ENCODE measurements at places on chromosomes 3 and 15. TPM values are rescaled to one million over a fixed set of nuclear protein-coding genes. Genes with fewer than 3 reads are reported as not detected.

GRCh38 chr15:71237456-71238188 is 122.4 kb downstream of the THSD4 start:
- no peak for DNase-seq

GRCh38 chr15:69013726-69014406 is 629 bp upstream of the NOX5 start:
- DNase-seq: no peak

DNA sequence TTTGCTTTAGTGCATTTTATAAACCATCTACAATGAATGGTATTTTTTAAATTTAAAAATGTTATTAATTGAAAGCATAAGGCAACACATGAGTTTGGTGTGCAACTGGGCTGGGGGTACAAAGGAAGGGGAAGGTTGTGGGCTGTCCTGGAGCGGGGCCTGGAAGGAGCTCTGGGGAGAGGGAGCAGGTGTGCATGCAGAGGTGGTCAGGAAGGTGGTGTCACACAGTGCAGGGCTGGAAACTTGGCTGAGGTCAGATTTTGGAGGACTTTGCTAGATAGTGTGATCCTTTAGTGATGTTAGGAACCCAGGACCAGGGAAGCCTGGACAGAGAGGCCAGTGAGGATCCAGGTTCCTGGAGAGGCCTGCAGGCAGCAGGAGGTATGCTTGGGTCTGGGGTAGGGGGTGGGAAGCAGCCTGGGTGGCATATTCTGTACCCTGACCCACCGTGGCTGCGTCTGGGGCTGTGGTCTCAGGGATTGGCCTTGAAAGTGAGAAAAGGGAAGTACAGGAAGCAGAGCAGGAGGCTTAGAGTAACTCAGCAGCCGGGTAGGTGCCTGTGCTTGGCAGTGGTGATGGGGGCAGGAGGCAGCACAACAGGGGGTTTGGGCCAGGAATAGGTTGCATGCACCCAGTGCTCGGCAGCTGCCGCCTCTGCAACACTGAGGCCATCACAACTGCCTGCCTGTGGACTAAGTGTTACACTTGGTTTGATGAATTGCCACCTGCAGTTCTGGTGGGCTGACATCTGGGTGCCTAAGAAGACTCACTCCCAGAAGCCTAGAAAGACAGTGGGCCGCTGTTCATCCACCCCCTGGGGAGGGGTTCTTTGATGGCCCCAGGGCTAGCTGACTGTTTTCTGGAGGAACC is 33.0 kb downstream of the KY start:
- DNase-seq: no peak

Gene C3orf62
- total RNA-seq: 4.7 TPM

- DNase-seq: no peak
Measured at GRCh38 chr15:22262613-22263020, 182.3 kb downstream of the OR4M2 start.

- DNase-seq: no peak
Measured at GRCh38 chr3:58022490-58022889, 14.3 kb downstream of the FLNB start.

DNA sequence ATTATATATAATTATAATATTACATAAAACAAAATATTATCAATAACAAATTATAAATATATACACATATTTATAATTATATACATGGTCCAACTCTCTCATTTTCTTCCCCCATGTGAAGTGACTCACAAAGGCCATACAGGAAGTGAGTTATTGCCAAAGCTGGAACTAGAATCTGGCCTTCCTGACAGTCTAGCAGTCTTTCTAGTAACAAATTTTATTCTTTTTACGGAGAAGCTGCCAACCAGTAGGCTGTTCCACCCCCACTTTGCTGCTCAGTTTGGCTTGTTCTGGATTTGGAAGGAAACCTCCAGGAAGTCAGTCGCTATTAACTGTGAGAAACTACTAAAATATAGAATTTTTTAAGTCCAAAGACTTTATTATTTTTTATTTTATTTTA is 79.6 kb downstream of the DHX36 start:
- no peak for DNase-seq

DNA sequence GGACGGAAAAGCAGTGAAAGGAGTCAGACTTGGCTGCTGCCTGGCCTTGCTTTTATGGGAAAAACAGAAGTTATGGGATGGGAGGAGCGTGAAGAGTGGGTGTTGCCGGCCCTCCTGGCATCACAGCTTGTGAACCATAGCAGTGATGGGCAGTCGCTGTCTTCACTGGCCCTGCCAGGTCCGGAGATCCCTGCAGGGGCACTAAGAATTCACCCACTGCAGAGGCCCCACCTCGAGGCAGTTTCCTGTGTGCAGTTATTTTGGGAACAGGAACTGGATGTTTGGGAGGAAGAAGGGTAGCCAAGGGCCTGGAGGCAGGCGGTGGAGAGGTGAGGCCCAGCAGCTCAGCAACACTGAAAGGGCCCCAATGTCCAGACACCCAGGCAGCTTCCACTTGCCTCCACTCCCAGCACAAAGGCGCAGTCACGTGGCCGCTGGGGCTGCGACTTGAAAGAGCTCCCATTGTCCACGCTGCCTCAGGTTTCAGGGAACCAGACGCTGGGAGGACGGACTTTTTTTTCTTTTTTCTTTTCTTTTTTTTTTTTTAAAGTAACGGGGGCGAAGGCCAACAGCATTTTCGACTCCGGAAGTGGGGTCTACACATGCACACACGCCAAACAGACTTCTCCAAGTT is 255.6 kb downstream of the ZNF621 start:
- DNase-seq: no peak

DNA sequence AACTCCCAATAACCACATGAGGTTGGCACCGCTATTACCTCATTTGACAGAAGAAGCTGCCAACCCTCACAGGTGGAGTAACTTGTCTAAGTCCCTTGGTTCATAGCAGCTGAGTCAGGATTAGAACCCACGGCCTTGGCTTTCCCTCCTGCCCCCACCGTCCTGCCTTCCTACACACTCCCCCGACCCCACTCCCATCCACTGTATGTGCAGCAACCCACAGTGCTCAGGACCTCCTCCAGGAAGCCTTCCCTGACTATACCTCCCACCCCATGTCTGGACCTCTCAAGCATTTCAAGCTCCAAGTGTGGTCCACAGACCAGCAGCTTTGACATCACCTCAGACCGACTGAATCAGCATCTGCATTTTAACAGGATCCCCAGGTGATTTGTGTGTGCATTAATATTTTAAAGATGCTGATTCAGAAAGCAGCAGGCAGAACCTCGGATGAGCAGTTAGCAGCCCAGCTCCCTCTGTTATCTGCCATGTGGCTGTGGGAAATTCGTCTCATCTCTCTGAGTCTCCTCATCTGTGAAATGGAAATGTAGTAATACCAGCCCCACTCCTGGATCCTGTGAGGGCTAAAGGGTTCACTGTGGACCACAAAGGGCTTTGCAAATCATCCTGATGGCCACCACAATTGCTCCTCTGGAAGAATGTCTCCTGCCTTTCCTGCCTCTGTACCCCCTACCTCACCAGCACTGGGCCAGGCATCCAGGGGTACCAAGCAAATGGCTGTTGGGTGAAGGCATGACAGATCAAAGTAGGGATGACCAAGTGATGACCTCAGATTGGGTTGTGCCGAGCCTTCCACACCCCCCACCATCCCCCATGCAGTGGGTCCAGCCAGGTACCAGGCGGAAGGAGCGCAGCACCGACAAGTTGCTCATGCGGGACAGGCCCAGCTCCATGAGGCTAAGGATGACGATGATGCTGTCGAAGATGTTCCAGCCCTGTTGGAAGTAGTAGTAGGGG is 62.7 kb downstream of the SCN5A start:
- no peak for DNase-seq

DNA sequence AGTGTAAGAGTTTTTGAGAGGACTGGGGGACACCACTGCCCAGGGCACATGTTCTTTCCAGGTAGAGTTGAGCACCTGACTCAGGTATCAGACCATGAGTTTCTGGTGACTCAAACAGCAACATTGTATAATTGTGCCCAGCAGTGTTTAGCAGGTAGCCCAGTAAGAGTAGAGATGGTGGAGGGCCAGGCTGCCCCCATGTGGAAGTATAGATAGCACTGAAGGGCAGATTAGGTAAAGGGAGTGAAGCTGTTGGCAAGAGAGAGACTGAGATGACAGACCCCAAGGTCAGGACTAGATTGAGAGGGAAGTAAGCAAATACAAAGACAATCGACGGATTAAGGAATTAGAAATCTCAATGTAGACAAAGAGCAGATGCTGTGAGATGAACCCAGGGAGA is 74.6 kb downstream of the TRIM42 start:
- DNase-seq: no peak

Gene RHOV
- total RNA-seq: 0.49 TPM

Gene ITPKA
- 0.20 TPM for total RNA-seq

Gene USP50
- not detected for total RNA-seq

DNA sequence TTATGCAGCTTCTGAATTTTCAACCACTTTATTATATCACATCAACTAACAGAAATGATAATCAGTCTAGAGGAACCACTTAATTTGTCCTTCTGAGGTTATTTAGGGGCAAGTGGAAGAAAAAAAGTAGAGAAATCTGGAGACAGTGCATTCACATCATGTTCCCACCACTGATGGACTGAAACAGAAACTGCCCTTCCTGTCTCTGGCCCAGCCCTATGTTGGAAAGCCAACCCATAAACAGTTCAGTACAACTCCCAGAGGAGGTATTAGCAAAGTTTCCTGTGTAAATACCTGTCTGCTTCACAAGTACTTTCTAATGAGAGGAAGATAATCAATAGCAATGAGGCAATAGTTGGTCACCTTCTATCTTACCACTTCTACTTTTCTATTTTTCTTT is 205.8 kb downstream of the SSR3 start:
- DNase-seq: no peak
